CD4-positive, alpha-beta T cell treated with Interleukin-17A for 1 hour (primary cell): ENCODE measurements at places on chromosomes 3 and 15.

- no peak for DNase-seq
Observed at GRCh38 chr3:196096382-196096953, 14.6 kb upstream of the TFRC start.

- no peak for DNase-seq
Observed at GRCh38 chr15:98689431-98689861, 41.1 kb downstream of the IGF1R start.

GRCh38 chr15:93366387-93367100 lies 277.5 kb upstream of the RGMA start:
- DNase-seq = no peak

DNA sequence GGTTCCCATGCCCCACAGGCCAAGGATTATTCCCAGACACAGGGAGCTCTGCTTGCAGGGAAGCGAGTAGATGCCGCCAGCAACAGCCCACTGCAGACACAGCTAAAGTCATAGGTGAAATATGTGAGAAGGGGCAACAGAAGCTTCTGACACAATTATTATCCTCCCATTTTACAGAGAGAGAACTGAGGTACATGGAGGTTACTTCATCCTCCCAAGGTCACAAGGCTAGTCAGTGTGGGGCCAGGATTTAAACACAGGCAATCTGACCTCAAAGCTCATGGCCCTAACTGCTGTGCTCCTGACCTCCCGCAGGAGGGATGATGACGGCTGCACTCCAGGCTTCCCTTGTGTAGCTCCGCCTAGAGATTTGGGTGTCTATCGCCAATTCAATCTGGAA lies 15.7 kb upstream of the FSIP1 start:
- no peak for DNase-seq

- DNase-seq = peak; percentile 85
Observed at GRCh38 chr3:49903451-49904424, at the start of gene MST1R. TSS of gene MST1R (minus strand) at chr3:49903873. CDS start at chr3:49903609, 264 bp downstream.

GRCh38 chr3:30848087-30848779 lies 46.2 kb downstream of the GADL1 start:
- DNase-seq = no peak

GRCh38 chr15:61655881-61656280 lies 404.4 kb downstream of the VPS13C start:
- DNase-seq = no peak

DNA sequence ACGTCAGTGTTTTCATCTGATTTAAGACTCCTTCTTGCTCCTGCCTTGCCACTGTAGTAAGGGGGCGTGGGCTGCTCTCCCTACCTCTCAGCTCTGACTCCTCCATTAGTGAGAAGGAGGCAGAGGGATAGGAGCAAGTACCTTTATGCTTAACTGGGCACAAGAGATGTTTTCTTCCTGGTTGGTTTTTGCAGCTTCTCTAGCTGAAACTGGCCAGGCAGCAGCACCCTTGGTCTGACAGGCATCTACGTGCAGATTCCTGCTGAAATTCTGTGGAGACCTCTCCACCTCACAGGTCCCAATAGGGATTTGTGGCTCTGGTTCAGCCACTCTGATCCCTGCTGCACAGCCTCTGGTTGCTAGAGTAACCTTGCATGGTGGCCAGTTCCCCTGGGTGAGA lies 132.5 kb downstream of the CACNA1D start:
- DNase-seq = no peak

DNA sequence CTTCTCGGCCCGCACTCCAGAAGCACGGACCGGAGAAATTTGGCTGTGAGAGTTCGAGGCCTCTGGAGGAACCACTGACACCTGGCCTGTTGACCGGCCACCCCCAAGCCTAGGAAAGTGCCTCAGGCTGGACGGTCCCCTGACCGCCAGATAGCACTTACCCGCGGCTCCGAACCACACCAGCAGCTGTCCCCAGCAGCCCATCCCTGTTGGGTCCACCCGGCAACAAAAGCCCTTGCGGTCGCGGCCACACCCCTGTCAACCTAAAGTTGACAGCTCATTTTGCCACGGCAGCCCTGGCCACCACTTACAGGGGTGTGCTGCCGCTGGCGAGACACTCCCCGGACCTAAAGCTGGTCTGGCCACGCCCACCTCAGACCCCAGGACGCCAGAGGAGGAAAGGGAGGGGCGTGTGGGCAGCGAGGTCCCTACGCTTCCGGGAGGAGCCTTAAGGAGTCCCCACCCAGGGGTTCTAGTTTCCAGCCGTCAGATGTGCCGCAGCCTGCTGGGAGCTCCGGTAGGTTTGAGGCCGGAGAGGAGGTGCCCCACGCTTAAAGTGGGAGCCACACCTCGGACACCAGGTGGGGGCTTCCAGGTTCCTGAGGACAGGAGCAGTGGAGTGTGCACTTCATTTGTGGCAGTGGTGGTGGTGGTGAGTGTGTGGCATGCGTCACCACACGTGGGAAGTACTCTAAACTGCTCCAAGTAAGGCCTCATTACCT lies at the start of gene LTK:
LTK (minus strand) TSS at position 322 of the 722 bp plus-strand sequence; CDS start at position 204, 118 bp downstream.
- DNase-seq = peak; percentile 24

GRCh38 chr15:59444081-59444835 lies 6.3 kb downstream of the FAM81A start:
- no peak for DNase-seq

- peak; percentile 49 for DNase-seq
Observed at GRCh38 chr15:68818769-68819494, 1.8 kb downstream of the ANP32A start.

- no peak for DNase-seq
Observed at GRCh38 chr3:143693506-143693905, 154.8 kb downstream of the SLC9A9 start.

GRCh38 chr15:84823282-84823878 lies 6.2 kb downstream of the ALPK3 start:
- DNase-seq = no peak

GRCh38 chr15:65762914-65763787 lies 28.9 kb downstream of the DENND4A start:
- DNase-seq = no peak

DNA sequence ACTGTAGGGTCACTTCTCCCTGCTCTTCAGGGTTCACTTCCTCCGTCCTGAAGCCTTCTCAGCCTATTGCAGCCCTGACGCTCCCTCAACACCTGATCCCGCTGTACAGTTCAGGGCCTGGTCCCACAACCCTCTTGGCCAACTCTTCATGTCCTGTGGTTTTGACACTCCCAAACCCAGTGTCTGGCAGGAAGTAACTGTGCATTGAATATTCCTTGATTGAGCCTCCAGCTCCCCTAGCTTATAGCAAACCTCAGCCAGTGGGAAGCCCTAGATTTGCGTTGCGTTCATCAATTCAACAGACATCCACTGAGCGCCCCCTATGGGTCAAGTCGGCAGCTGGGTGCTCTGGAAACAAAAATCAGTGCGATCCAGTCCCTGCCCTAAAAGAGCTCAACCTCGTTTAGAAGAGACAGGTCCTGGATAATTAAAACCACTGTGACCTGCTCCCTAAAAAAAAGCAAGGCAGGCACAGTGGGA lies 13.5 kb downstream of the UBAP1L start:
- peak; percentile 54 for DNase-seq
